ENCODE measurements at places on chromosomes 4 and X.
A peak's percentile ranks its signal among the peaks of the same experiment; 100 is the strongest.

DNA sequence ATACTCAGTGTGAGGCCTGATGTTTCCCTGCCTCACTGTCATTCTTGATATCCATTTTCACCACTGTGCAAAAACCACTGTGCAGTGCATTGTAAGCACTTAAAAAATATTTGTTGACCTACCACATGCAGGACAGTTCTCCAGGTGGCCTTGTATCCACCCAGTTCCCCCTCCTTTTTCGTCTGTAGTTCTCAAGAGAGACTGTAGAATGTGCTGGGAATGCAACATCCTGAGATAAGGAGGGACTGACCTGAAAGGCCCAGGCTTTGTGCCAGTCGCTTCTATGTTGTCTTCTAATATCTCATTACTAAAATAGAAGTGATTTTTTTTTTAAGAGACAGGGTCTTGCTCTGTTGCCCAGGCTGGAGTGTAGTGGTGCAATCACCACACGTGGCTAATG is 21.7 kb upstream of the PAQR3 start:
- no peak for DNase-seq

- DNase-seq: no peak
These were observed 690.3 kb upstream of the FAM241A start for GRCh38 chr4:111454961-111455360.

DNA sequence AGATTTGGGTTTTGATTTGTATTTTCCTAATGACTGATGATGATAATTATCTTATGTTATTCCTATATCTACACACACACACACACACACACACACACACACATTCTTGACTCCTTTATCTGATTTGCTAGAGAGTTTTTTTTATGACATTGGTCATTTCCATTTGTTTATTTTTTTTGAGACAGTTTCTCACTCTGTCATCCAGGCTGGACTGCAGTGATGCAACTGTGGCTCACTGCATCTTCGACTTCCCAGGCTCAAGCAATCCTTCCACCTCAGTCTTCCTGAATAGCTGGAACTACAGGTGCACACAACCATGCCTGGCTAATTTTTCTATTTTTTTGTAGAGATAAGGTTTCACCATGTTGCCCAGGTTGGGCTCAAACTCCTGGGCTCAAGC is 6.7 kb downstream of the ZNF81 start:
- DNase-seq: no peak

- DNase-seq: no peak
These were observed 44.8 kb upstream of the CDKN2AIP start for GRCh38 chr4:183399616-183400015.

DNA sequence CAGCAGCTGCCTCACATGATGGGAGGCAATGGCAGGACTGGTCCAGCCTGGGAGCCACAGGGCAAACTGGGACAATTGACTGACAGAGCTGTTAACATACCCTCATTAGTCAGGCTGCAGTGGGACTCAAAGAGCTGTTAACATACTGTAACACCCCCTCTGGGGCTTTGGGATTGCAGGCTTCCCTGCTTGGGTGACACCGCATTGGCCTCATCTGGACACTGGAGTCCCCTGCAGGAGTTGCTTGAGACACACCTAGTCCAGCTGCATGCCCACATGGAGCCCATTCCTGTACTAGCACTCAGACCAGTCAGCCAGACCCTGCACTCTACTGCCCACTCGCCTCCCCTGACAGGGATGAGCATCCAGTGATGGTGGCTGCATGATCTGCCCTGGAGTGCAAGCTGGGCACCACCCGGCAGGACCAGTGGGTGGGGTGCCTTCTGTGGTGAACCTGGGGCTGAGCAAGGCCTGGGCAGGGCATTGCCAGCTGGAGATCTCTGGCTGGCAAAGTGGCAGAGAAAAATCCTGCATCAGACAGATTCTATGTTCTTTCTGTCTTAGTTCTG is 138.8 kb downstream of the DTHD1 start:
- DNase-seq: no peak

GRCh38 chr4:106256190-106256589 is 59.8 kb downstream of the TBCK start:
- no peak for DNase-seq

DNA sequence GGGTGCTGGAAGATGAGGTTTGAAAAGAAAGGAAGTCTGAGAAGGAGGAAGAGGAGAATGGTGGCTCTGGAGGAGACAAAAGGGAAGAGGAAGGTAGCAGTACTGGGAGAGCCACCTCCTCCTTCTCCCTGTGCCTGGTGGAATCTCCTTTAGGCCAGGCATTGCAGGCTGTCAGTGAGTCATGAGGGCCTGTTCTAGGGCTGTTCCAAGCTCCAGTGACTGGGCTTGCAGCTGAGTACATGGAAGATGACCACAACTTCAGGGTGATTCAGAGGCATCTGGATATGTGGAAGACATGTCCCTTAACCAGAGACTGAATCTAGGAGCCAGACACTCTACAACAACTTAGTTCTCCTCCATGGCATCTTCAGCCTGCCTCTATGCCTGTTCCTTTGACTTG is 107.8 kb downstream of the EFNB1 start:
- no peak for DNase-seq

- peak; percentile 21 for DNase-seq
These were observed 651.8 kb downstream of the C4orf33 start for GRCh38 chr4:129747756-129748155.

GRCh38 chrX:68109162-68109561 is 324.1 kb downstream of the OPHN1 start:
- DNase-seq: no peak

- no peak for DNase-seq
These were observed 53.4 kb upstream of the PITX2 start for GRCh38 chr4:110676241-110676640.

- DNase-seq: no peak
These were observed 16.5 kb upstream of the MXRA5 start for GRCh38 chrX:3362956-3363355.

DNA sequence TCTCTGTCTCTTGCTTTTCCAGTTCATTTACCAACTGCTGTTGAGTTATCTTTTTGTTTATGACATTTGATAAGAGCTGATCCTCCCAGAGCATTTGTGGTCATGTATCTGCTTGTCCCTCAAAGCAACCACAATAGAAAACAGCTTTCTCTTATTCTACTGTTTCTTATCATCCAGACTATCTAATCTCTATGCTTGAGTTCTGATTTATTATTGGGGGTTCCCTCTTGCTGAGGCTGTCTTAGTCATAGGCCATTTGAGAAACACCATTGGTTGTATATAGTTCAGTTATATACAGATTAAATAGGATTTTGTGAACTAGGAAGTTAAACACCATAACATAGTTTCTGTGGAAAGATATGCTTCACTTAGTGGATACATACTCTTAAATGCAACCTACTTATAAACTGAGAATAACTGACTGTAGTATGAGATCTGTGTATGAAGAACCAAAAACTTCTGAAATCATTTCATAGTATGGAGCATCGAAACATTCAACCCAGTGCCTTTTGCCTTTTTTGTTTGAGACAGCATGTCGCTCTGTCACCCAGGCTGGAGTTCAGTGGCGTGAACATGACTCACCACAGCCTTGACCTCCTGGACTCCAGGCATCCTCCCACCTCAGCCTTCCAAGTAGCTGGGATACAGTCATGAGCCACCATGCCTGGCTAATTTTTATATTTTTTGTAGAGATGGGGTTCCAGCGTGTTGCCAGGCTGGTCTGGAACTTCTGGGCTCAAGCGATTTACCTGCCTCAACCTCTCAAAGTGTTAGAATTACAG is 75.8 kb downstream of the STIM2 start:
- no peak for DNase-seq

- DNase-seq: no peak
These were observed 47.1 kb downstream of the KLF3 start for GRCh38 chr4:38711066-38711465.

DNA sequence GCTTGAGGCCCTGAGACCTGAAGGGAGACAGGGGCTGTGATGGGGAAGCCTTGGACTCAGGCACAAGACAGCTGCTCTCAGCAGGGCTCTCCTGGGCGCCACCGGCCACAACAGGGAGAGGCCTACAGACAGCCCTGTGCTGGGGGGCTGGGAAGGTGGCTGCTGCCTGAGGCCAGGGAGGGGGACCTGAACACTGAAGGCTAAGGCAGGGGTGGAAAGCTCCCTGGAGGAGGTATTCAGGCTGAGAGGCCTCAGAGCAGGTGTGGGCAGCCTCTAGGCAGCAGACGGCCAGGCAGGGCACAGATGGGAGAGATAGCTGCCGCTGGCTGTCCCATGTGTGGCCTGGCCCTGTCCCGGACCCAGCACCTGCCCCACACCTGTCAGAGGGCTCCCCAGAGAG is 33.0 kb downstream of the TACC3 start:
- DNase-seq: no peak

DNA sequence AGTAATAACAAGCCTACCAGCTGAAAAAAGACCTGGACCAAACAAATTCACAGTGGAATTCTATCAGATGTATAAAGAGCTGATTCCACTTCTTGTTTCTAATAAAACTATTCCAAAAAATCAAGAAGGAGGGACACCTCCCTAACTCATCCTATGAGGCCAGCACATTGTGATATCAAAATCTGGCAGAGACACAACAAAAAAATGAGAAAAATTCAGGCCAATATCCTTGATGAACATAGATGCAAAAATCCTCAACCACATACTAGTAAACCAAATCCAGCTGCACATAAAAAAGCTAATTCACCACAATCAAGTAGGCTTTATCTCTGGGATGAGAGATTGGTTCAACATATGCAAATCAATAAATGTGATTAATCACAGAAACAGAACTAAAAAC is 147.9 kb upstream of the NEIL3 start:
- DNase-seq: no peak

DNA sequence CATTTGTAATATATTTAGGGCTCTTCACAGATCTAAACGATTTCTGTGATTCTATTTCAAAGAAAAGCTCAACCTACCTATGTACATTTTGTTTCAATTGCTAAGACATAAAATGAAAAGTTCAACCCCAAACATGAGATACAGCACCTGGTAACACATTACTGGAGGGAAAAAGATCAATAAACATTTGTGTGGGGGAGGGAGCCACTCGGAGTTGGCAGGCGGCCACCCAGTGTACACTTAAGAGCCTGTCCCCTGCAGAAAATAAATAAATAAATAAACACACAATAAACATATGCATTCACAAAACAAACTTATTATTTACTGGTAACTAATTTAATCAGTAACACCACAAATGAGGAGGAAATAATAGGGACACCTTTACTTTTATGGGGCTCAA is 19.3 kb downstream of the PRSS48 start:
- DNase-seq: no peak

- DNase-seq: no peak
These were observed 205.0 kb upstream of the HAND2 start for GRCh38 chr4:173735049-173735448.

DNA sequence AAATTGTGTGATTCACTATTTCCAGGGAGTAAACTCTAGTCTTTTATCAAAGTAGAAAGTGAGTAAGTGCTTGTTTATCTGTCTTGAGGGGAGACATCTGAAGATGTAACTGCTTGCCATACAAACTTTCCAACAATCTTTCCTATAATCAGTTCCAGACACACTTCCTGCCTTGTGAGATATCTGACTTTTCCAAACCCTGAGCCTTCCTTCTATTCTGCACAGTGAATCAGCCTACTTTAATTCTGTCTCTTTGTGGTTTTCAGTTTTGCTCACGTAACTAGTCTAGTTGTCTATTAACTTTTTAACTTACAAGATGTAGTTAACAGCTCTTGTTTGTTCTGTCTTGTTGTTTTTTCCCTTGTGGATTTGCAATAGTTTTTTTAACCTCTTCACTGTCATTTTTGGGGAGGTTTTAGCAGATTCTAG is 947.8 kb downstream of the C4orf33 start:
- no peak for DNase-seq

- no peak for DNase-seq
These were observed 102.6 kb downstream of the APBB2 start for GRCh38 chr4:41111791-41112190.

DNA sequence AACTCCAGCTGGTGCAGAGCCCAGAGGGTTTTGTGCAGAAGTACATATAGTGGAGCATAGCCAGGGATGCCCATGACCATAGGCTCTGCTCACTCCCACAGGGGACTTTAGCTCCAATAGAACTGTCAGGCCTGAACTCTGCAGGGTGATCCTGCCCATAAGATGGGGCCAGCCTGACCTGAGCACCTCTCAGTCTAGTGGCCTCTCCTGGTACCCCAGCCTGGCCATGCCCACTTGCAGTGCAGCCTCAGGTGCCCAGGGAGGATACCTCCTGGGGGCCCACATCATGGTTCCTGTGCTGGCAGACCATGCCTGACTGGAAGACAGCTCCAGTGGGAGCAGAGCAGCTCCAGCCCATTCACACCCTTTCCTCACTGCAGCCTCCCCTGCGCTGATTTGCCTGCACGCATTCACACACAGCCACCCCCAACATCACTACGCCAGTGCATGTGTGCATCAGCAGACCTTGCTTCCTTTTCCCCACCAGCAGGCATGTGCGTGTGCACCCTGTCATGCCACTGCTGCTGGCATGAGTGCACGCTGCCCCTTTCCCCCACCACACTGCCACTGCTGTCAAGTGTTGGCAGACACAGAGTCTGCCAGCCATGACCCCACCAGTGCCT is 53.0 kb upstream of the MMAA start:
- DNase-seq: no peak

DNA sequence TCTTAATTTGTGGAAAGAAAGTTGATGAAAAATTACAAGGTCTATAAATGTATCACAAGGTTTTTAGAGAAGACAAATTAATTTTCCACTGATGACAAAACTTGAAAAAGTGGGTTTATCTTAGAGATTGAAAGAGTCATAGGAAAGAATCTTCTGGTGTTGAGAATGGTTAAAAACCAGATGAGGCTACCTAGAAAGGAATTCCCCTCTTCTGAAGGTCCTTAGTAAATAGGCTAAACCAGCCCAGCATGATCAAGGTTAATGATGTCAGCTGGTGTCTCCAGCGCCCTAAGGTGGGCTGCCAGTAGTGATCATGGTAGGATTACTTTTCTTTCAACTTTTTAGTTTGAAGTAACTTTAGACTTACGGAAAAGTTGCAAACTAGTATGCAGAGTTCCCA is 71.8 kb upstream of the PGRMC2 start:
- no peak for DNase-seq

GRCh38 chrX:49972328-49972860 is 50.0 kb downstream of the CLCN5 start:
- DNase-seq: no peak

GRCh38 chr4:22190855-22191254 is 242.3 kb upstream of the KCNIP4 start:
- DNase-seq: no peak

- DNase-seq: peak; percentile 59
These were observed at the start of gene KLF8 for GRCh38 chrX:56232221-56233082. KLF8 (plus strand) TSS chrX:56232356; CDS start chrX:56233335, 979 bp downstream.

GRCh38 chr4:56241500-56241899 is 145.8 kb downstream of the AASDH start:
- DNase-seq: no peak

GRCh38 chr4:150232029-150232428 is 153.8 kb downstream of the DCLK2 start:
- DNase-seq: no peak

Measured in DMS79 (cell line).